ENCODE measurements at places on chromosomes 3 and 15.

DNA sequence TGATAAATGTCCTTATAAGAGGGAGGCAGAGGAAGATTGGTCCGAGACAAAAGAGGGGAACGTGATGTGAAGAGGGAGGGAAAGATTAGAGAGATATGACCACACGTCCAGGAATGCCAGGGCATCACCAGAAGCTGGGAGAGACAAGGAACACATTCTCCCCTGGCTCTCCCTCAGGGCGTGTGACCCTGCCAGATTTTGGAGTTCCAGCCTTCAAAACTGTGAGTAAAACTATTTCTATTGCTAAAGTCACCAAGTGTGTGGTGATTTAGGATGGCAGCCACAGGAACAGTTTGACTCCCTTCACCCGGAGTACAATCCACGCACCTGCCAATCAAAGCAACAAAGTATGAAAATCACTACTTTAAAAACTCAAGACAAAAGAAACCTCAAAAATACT is 32.1 kb upstream of the TJP1 start:
- DNase-seq: no peak

DNA sequence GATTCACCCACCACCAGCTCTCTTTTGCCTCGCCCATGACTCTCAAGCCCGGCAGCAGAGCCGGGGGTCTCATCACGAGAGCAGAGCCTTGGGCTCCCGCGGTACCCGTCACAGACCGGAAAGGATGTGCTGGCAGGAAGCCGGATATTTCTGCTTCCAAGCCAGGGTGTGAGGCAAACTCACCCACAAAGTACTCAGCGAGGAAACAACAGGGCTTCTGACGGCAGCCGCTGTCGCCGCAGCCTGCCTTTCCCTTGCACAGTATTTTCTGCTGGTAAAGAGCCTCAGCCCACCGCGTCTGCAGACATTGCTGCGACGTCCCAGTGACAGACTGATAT is 119.9 kb downstream of the NSMCE3 start:
- no peak for DNase-seq

- no peak for DNase-seq
Measured at GRCh38 chr3:138331143-138331894, 1.7 kb upstream of the NME9 start.

GRCh38 chr3:127421943-127422662 is 134.3 kb upstream of the PRR20G start:
- no peak for DNase-seq

- no peak for DNase-seq
Measured at GRCh38 chr3:58383476-58383875, 50.2 kb downstream of the PDHB start.

Data from activated CD4-positive, alpha-beta T cell treated with anti-CD3 and anti-CD28 coated beads, Interleukin-2, amount 10 ng/mL, durations not matched to agents 24 days and 14 days (primary cell).